Upper lobe of right lung (tissue), 1 donor: ENCODE measurements at places on chromosomes 1 and 21. TPM values are rescaled to one million over a fixed set of nuclear protein-coding genes. Genes with fewer than 3 reads are reported as not detected.

DNA sequence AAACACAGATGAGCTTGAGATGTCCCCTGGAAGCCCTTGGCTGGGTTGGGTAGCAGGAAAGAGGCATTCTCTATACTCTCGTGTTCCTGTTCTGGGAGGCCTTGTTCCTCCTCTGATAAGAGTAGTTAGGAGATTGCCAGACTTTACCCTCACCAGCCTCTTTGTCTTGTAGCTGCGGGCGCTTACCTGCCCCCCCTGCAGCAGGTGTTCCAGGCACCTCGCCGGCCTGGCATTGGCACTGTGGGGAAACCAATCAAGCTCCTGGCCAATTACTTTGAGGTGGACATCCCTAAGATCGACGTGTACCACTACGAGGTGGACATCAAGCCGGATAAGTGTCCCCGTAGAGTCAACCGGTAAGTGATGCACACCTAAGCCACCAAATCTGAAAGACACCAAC lies 5.2 kb downstream of the AGO1 start:
- H3K4me1 ChIP-seq, result peaks cover 39% of the 10 kb centered on the region
- H3K27ac ChIP-seq, result no peak overlapping the region
- H3K27me3 ChIP-seq, result no peaks in the 10 kb centered on the region
- no peak for DNase-seq
- peaks cover 51% of the 10 kb centered on the region for H3K36me3 ChIP-seq

TNNI3K gene
- 1.3 TPM for total RNA-seq

AJAP1 gene
- 0.52 TPM for total RNA-seq

DNA sequence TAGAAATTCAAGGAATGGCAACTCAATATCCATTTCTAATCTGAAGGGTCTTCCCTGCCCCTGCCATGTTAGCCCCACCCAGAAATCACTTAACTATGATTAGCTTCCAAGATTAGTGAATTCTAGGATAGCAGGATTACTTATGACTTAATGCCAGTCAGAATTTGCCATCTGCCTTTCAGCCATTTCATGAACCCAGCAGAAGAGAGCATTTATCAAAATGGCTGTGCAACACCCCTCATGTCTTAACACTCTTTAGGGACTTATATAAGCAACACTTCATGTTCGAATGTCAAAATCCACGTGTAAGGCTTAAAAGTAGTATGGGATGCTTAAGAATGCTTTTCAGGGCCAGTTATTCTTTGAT lies 288.5 kb downstream of the NFIA start:
- no peak overlapping the region for H3K4me3 ChIP-seq
- no peaks in the 10 kb centered on the region for H3K36me3 ChIP-seq
- no peaks in the 10 kb centered on the region for H3K4me1 ChIP-seq
- H3K27me3 ChIP-seq, result no peaks in the 10 kb centered on the region
- no peak overlapping the region for H3K27ac ChIP-seq
- DNase-seq, result no peak

GRCh38 chr1:209790286-209791193 lies 6.2 kb upstream of the C1orf74 start:
- H3K36me3 ChIP-seq, result no peaks in the 10 kb centered on the region
- no peak for DNase-seq
- no peak overlapping the region for H3K4me3 ChIP-seq
- no peak overlapping the region for H3K27ac ChIP-seq
- no peaks in the 10 kb centered on the region for H3K4me1 ChIP-seq
- no peaks in the 10 kb centered on the region for H3K27me3 ChIP-seq

MYBPH gene
- total RNA-seq, result not detected
